ENCODE measurements at places on chromosomes 3 and 15. TPM values are rescaled to one million over a fixed set of nuclear protein-coding genes. Genes with fewer than 3 reads are reported as not detected.

KLHL6 gene
- 31.3 TPM for total RNA-seq

PLA2G4F gene
- total RNA-seq = not detected

GHRL gene
- 0.69 TPM for total RNA-seq

DPPA2 gene
- total RNA-seq = not detected

- H3K36me3 ChIP-seq = no peaks in the 10 kb centered on the region
- no peaks in the 10 kb centered on the region for H3K27me3 ChIP-seq
- H3K4me3 ChIP-seq = no peak overlapping the region
Measured at GRCh38 chr3:121595765-121596406, 2.7 kb downstream of the FBXO40 start.

DNA sequence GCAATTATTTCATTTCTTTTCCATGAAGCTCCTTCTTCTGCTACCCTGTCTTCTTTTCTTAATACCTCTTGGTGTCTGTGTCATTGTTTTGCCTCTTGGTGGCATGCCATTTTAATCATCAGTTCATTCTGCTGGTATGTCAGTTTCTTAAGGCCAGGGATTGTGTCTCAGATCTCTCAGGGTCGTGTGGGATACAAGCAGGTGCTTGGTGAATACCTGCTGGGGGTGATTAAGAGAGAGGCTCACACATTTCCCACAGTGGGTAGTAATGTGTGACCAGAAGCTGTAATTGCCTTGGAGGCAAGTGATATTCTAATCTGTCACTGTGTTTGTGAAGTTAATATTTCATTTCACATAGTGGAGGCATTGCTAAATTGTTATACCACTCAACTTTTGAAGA lies 361.4 kb upstream of the TRIM42 start:
- peaks cover 3% of the 10 kb centered on the region for H3K27me3 ChIP-seq
- H3K4me1 ChIP-seq = no peaks in the 10 kb centered on the region
- DNase-seq = no peak

GRCh38 chr15:65525622-65526021 lies 4.6 kb upstream of the HACD3 start:
- H3K27ac ChIP-seq = no peak overlapping the region
- no peak for DNase-seq
- no peaks in the 10 kb centered on the region for H3K36me3 ChIP-seq
- H3K4me1 ChIP-seq = no peaks in the 10 kb centered on the region
- H3K27me3 ChIP-seq = no peaks in the 10 kb centered on the region

COLQ gene
- total RNA-seq = 1.1 TPM

CELSR3 gene
- total RNA-seq = 19.3 TPM

DNA sequence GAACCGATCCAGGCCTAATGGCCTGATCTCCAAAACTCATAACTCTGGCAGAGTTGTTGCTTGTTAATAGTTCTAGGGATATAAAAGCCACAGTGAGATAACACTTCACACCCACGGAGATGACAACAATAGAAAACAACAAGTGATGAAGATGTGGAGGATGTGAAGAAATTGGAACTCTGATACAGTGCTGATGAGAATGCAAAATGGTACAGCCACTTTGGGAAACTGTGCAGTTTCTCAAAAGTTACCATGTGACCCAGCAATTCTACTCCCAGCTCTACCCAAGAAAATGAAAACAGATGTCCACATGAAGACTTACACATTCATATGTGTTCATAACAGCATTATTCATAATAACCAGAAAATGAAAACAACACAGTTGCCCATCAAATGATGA lies 3.8 kb downstream of the CMTM7 start:
- H3K27ac ChIP-seq = no peak overlapping the region
- no peaks in the 10 kb centered on the region for H3K27me3 ChIP-seq
- H3K36me3 ChIP-seq = no peaks in the 10 kb centered on the region
- no peak for DNase-seq

DNA sequence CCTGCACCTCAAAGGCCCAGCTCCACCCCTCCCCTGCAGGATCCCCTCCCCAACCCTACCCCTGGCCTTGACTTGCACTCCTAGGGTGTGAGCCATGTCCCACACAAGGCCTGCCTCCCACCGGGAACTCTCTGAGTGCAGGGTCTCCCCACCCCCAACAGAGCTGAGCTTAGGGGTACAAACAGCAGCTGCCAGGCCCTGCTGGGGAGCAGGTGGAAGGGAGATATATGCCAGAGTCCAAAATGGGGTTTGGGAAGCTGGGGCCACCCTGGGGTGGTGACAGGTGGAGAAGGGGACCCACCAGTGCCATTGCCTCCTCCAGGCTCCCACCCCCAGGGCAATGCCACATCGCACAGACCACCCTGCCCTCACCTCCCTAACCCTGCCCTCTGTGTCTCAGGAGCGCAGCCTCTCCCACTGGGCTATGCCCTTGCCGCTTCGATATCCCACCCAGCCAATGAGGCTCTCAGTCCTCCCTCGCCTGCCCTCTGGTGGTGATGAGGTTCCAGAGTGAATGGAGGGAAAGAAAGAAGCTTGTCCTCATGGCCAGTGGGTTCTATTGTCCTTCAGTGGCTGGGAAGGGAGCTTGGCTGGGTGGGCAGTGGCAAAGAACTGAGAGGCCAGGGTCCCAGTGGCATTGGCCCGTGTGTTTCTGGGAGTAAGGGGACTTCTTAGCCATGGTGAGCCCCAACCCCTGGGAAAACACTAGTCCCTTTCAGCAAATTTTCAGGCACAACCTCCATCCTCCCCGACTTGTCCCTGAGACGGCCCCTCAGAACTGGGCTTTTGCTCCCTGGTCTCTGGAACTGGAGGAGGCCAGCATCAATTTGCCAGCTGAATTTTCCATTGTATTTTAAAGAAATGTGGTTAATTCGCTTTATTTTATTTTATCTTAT lies 46.8 kb downstream of the CYP11A1 start:
- DNase-seq = no peak
- H3K4me1 ChIP-seq = peaks cover 3% of the 10 kb centered on the region
- no peak overlapping the region for H3K4me3 ChIP-seq
- no peaks in the 10 kb centered on the region for H3K36me3 ChIP-seq
- H3K27me3 ChIP-seq = no peaks in the 10 kb centered on the region
- no peak overlapping the region for H3K27ac ChIP-seq

- H3K27me3 ChIP-seq = no peaks in the 10 kb centered on the region
- H3K4me3 ChIP-seq = peak overlapping the region; percentile 85
- peak overlapping the region; percentile 96 for H3K27ac ChIP-seq
- DNase-seq = no peak
- H3K36me3 ChIP-seq = no peaks in the 10 kb centered on the region
- peaks cover 49% of the 10 kb centered on the region for H3K4me1 ChIP-seq
Measured at GRCh38 chr3:108221393-108221792, 831 bp downstream of the IFT57 start.

- no peaks in the 10 kb centered on the region for H3K27me3 ChIP-seq
- H3K4me1 ChIP-seq = no peaks in the 10 kb centered on the region
- no peaks in the 10 kb centered on the region for H3K36me3 ChIP-seq
- no peak overlapping the region for H3K4me3 ChIP-seq
- no peak for DNase-seq
Measured at GRCh38 chr15:83973816-83974215, 261.8 kb upstream of the GOLGA6L4 start.

GRCh38 chr3:65713016-65713415 lies 325.7 kb downstream of the MAGI1 start:
- H3K4me1 ChIP-seq = no peaks in the 10 kb centered on the region
- no peak for DNase-seq
- H3K36me3 ChIP-seq = no peaks in the 10 kb centered on the region
- no peak overlapping the region for H3K27ac ChIP-seq

C3orf33 gene
- 1.8 TPM for total RNA-seq

- H3K27ac ChIP-seq = no peak overlapping the region
- H3K36me3 ChIP-seq = no peaks in the 10 kb centered on the region
Measured at GRCh38 chr3:126671521-126671920, 16.6 kb upstream of the TXNRD3 start.

DNA sequence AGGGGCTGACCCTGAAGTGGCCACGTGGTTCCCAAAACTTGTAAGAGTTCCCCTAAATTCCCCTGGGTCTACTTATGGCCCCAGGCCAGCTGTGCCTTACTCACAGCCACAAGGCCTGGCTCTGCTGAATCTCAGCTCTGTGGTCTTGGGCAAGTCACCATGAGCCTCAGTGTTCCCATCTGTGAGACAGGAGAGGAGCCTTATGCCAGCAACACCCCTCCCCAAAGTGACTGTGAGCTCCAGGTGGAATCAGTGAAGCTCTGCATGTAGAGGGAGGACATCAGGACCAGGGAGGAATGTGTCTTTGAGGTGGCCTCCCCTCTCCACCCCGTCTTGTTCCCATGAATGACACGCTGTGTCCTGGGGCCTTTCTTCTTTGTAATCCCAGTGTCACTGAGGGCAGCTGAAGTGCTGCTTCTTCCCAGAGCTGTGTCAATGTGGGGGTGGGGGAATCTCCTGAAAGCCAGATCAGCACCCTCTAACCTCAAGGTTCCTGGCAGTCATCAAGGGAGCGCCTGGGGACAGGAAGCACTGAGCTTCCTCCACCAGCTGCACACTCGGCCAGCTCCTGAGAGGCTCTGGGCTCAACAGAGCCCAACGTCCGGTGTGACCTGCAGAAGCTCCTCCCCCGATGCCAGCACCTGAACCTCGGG lies 258.9 kb downstream of the UACA start:
- H3K4me3 ChIP-seq = peak overlapping the region; percentile 35
- H3K27ac ChIP-seq = no peak overlapping the region
- H3K4me1 ChIP-seq = peaks cover 49% of the 10 kb centered on the region
- no peak for DNase-seq
- no peaks in the 10 kb centered on the region for H3K27me3 ChIP-seq

CBLB gene
- total RNA-seq = 113 TPM

MED12L gene
- total RNA-seq = 1.7 TPM

DNA sequence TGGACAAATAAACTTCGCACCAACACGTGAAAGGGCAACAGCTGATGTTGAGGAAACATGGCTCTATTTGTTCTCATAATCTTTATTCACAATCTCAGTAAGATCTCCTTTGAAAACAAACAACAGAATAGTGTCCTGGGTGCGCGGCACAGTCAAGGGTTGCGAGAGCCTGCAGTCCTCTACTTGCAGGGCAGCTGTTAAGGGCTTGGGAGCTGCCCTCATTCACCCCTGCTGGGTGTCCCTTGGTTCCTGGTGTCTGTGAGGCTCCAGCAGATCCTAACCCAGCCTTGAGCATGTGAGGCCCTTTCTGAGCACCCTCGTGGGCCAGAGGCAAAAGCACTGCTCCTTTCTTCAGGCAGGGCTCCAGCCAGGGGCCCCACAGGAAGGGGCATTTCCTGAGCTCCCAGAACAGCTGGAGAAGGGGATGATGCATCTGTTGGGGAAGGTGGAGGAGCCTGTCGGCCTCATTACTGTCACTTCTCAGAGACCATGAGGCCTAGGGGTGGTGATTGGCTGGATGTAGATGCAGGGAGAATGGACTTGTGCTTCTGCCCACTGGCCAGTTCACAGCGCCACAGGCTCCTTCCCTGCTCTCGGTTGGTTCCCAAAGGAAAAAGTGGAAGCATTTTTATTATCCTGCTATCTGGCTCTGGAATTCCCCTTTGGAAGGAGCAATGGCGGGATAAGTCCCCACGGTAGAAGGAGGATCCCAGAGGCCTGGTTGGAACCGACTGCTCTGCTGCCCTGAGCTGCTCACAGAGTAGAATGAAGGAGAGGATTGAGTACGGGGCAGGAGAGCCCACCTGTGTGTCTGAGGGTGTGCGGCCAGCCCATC lies 51.9 kb upstream of the KLF13 start:
- no peak for DNase-seq
- no peaks in the 10 kb centered on the region for H3K27me3 ChIP-seq
- no peak overlapping the region for H3K27ac ChIP-seq
- peaks cover 6% of the 10 kb centered on the region for H3K4me1 ChIP-seq

GRCh38 chr3:129005526-129006303 lies 4.6 kb downstream of the EFCC1 start:
- no peaks in the 10 kb centered on the region for H3K36me3 ChIP-seq
- no peak overlapping the region for H3K4me3 ChIP-seq
- DNase-seq = no peak
- peaks cover 16% of the 10 kb centered on the region for H3K4me1 ChIP-seq
- H3K27ac ChIP-seq = no peak overlapping the region

FANCD2OS gene
- not detected for total RNA-seq

GRCh38 chr15:56208185-56208584 lies 35.5 kb downstream of the RFX7 start:
- no peak for DNase-seq
- H3K36me3 ChIP-seq = no peaks in the 10 kb centered on the region
- no peaks in the 10 kb centered on the region for H3K27me3 ChIP-seq
- peaks cover 29% of the 10 kb centered on the region for H3K4me1 ChIP-seq

DNA sequence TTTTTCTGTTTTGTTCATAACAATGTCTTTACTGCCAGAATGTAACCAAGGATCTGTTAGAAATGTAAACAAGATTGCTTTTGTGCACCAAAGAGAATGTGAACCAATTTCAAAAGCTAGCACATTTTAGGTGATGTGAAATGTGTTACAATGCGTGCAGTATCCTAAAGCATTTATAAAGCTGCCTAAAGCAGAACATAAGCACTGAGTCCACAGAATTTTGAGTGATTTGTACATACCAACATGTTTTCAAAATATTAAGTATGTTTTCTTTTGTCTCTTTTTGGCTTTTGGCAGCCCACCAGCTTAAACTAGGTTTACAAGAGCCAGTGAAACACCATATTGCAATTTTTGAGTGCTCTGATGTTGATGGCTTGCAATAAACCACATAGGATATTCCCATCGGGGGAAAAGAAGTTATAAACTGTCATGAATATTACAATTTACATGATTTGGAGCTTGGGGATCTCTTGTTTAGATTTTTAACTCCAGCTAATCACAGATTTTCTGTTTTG lies 364.0 kb downstream of the ZIC1 start:
- no peak overlapping the region for H3K4me3 ChIP-seq
- H3K36me3 ChIP-seq = no peaks in the 10 kb centered on the region
- H3K4me1 ChIP-seq = no peaks in the 10 kb centered on the region
- H3K27me3 ChIP-seq = no peaks in the 10 kb centered on the region
- H3K27ac ChIP-seq = no peak overlapping the region

GABRR3 gene
- total RNA-seq = not detected

DNA sequence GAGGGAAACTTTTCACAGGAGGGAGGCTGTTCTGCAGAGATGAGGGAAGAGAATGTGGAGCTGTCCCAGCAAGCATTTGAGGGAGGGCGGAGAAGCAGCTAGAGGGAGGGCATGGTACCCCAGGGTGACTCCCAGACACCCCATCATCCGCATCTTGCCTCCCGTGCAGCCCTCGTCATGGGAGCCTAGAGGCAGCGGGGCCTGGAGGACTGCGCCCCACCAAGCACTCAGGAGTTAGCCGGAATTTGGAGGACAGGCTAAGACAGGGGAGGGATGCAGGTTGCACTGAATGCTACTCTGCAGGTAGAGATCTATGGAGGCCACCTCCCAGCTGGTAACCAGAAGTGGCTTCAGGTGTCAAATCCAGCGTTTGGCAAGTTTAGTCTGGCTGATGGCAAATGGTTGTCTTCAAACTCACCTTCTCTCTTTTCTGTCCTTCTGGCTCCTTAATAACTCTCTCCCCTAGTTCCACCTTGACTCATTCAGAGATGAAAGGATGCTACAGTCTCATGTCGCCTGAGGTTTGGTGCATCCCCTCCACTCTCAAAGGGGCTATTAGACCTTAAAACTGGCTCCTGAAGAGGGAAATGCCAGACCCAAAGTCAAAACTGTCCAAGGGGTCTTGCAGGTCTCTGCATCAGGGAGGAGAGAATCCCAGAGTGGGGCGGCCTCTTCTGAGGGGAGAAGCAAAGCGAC lies 155.9 kb upstream of the TLE3 start:
- peaks cover 13% of the 10 kb centered on the region for H3K4me1 ChIP-seq
- H3K4me3 ChIP-seq = no peak overlapping the region
- no peak for DNase-seq
- no peaks in the 10 kb centered on the region for H3K27me3 ChIP-seq
- H3K27ac ChIP-seq = no peak overlapping the region

ACVR2B gene
- 6.0 TPM for total RNA-seq

All from CD8-positive, alpha-beta memory T cell (primary cell).